ENCODE measurements at places on chromosomes 13 and 19.

DNA sequence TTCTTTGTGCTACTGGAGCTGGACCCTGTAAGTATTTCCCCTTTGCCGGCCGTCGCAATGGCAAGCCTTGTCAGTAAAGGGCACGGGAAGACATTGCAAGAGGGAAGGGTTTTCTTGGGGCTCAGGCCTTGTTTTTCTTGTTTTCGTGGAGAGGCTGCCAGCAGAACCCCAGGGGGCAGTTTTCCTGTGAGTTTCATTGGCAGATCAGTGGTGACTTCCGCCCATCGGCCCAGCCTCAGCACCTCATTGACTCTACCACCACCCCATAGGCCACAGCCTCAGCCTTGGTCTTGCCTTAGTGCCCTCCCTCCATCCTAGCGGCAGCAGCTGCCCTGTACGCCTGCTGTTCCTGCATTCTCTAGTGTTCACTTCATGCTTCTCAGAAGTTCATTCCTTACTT, 61.5 kb downstream of the GJA3 start:
- DNase-seq: no peak

DNA sequence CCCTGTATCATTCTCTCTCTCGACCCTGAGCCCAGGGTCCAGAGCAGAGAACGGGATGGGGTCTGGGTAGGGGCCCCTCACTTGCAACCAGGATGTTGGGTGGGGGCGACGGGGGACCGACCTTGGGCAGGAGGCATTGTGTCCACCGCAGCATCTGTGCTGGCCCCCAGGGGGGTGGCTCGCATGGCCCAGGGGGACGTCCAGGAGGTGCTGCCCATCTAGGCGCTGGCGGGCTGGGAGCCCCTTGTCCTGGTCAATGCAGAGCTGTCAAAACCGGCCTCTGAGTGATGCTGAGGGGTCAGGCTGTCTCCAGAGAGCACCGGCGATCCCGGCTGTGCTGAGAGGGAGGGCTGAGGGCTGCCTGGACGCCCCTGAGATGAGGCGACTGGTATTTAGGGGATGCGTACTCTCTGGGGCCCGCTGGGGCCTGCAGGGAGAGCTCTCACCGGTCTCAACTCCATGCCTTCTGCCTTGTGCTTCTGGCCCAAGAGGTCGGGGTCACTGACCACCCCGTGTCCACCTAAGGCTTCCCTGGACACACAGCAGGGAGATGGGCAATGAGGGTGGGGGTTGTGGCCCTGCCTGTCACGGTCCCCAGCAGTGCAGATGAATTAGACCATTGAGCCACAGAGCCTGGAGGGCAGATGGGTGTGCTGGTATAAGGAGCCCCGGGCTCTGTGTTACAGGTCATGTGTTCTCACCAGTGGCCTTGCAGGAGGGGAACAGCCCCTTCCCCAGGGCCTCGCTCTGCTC, 8.6 kb downstream of the RPS9 start:
- DNase-seq: no peak

- DNase-seq: no peak
These were observed 97.6 kb upstream of the SERP2 start for GRCh38 chr13:44276061-44276460.

DNA sequence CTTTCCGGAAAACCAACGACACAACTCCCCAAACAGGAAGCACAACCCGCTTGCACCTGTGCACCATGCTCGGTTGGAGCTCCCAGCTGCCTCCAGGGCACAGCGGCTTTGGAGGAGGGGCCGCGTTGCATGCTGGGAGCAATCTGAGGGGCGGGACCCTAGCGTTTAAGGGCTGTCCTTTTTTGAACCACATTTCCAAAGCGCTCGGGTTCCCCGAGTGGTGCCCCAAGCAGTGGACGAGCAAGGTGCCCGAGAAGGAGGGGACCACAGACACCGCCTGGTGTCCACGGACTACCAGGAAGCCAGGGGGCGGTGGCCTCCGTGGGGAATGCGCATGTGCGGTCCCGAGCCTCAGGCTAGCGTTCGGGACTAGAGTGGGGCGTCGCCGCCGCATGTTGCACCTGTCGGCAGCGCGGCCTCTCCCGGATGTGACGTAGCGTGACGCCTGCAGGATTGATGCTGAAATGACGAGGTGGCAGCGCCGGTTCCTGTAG, 11.9 kb upstream of the ZNF57 start:
- peak; percentile 8 for DNase-seq

- no peak for DNase-seq
These were observed 27.6 kb upstream of the ATXN8OS start for GRCh38 chr13:70080012-70080411.

GRCh38 chr19:3984584-3984907, 717 bp downstream of the EEF2 start:
- DNase-seq: no peak

GRCh38 chr19:47210689-47211316, 20.2 kb downstream of the BBC3 start:
- DNase-seq: peak; percentile 88

DNA sequence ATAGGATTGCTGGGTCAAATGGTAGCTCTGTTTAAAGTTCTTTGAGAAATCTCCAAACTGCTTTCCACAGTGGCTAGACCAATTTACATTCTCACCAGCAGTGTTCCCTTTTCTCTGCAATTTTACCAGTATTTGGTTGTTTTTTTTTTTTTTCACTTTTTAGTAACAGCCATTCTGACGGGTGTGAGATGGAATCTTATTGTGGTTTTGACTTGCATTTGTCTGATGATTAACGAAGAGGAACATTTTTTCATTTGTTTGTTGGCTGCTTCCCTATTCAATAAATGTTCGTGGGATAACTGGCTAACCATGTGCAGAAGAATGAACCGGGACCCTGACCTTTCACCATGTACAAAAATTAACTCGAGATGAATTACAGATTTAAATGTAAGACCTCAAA, 31.2 kb downstream of the CYP4F2 start:
- no peak for DNase-seq

- DNase-seq: no peak
These were observed 211.5 kb upstream of the KL start for GRCh38 chr13:32804673-32805230.

GRCh38 chr13:110841846-110842245, 73.0 kb downstream of the ANKRD10 start:
- DNase-seq: no peak

DNA sequence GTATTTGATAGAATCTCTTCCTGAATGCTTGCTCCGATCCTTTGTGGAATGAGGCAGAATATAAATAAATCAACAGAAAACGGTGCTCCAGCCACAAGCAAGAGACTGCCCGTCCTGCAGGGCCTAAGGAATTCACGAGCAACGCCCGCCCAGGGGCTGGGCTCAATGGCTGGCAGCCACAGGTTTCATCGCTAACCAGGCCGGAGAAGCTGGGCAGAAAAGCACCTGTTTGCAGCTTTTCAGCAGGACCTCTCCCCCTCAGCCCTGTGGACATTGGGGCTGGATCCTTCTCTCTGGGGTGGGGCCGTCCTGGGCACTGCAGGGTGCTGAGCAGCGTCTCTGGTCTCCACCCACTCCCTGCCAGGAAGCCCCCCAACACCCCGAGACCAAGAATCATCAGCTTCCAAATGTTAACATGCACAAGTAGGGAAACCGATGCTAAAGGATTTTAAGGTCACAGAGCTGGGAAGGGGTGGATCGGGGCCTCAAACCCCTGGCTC, 102.5 kb downstream of the GADD45B start:
- no peak for DNase-seq

- DNase-seq: no peak
These were observed 55.5 kb upstream of the KATNAL1 start for GRCh38 chr13:30362869-30363268.

GRCh38 chr19:5099701-5100221, 130.8 kb downstream of the KDM4B start:
- peak; percentile 79 for DNase-seq

GRCh38 chr13:107209824-107210722, 642.1 kb upstream of the ARGLU1 start:
- DNase-seq: no peak

GRCh38 chr13:54232700-54233099, 1204.1 kb downstream of the OLFM4 start:
- no peak for DNase-seq

DNA sequence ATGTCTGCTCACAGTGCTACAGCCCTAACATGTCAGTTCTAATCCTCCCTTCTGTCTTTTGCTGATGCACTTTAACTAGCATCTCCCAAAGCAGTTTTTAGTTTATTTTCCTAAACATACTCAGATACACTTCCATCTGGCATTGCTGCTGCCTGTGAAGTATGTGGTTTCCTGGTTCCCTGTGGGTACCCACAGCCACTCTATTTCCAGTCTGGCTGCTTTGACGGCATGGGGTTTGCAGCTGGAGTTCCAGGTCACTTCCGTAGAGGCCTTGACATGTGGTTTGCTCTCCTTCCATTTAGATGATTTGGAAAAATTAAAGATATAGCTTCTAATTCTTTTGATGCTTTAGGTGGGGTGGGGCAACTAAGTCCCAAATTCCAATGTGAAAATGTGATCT, 375.5 kb downstream of the PCDH20 start:
- DNase-seq: no peak

GRCh38 chr19:57850553-57851017, 926 bp downstream of the ZNF587 start:
- DNase-seq: no peak

DNA sequence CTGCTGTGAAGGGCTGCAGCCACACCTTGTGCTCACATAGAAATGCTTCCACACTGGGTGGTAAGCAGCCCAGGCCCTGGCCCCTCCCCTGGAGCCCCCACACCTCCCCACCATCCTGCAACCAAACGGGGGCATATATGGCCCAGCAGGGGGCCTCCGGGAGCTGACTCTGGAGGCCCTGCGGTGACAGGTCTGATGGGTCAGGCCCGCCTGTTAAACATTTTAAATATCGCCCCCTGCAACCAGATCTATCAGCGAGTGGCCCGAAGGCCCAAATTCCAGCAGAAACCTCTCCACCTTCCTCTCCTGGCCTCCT, 48.0 kb upstream of the KATNAL1 start:
- DNase-seq: peak; percentile 29

GRCh38 chr19:51513968-51514367, 12.4 kb upstream of the SIGLEC12 start:
- no peak for DNase-seq

- no peak for DNase-seq
These were observed 58.0 kb downstream of the TNFRSF19 start for GRCh38 chr13:23628250-23628649.

- DNase-seq: no peak
These were observed 47.9 kb downstream of the COL4A1 start for GRCh38 chr13:110258876-110259631.

GRCh38 chr19:29678484-29679106, 13.3 kb downstream of the PLEKHF1 start:
- DNase-seq: no peak

- no peak for DNase-seq
These were observed 201.0 kb downstream of the FGF9 start for GRCh38 chr13:21871919-21872318.

GRCh38 chr13:25095851-25096453, at the start of gene PABPC3:
PABPC3 (plus strand) TSS chr13:25096136; CDS start chr13:25096199, 63 bp downstream.
- DNase-seq: no peak

DNA sequence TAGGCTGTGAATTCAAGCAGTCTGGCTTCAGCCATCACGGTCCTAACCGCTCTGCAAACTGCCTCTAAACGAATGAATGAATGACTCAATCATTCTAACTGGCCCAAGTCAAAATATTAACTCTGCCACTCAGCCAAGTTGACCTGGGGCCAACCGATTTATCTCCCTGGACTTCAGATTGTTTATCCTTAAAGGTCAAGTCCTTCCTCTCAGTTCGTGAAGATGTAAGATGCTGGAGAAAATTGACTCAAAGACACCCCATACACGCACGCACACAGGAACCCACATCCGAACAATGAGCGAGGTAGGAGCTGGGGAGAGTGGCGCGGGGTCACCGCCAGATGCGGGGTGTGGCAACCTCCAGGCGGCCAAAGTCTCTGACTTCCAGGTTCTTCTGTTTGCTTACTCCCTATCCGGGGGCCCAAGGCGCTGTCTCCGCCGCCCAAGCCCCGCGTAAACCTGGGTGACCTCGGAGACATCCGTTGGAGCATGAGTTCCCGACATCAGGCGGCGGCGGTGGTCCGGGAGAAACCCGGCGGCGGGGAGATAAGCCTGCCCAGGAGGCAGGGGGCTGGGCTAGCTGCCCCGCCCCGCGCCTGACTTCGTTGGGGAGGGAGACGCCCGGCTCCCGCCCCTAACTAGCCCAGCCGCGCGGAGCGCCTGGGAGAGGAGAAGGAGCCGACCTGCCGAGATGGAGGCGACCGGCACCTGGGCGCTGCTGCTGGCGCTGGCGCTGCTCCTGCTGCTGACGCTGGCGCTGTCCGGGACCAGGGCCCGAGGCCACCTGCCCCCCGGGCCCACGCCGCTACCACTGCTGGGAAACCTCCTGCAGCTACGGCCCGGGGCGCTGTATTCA, at the start of gene CYP2S1:
Gene CYP2S1 (plus strand): TSS at position 646 of the 856 bp plus-strand sequence. CDS start 46 bp downstream, at position 692.
- DNase-seq: peak; percentile 41

DNA sequence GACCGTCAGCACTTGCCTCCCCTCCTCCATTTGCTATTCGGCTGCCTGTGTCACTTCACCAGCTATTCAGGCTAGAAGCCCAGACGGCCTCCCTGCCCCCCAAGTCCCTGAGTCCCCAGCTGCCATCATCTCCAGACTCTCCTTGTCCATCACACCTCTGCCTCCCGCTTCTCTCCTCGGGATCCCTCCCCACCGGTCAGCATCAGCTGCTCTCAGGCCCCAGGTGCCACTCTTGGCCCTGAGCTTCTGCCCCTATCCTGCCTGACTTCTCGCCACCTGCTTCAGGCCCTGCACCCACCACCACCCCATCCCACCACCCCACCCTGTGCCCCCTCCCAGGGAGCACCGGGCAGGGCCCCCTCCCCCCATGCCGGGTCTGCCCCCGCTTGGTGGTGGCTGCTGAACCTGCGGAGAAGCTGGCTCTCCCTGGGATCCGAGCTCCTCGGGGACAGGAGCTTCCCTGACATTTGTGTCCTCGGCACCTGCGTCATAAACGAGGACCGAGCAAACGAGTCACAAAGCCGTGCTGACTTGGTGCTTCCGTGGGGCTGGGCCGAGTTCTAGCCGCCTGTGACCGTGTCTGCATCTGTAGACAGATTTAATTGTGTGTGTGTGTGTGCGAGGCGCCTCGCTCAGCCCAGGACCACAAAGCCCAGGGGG, 70.3 kb upstream of the MCF2L start:
- DNase-seq: no peak

- no peak for DNase-seq
These were observed at the start of gene NCAN for GRCh38 chr19:19211499-19212420. NCAN (plus strand) TSS chr19:19211958; CDS start chr19:19216954, 4,996 bp downstream.

- DNase-seq: no peak
These were observed 329.0 kb downstream of the OLFM4 start for GRCh38 chr13:53357582-53357981.

- DNase-seq: no peak
These were observed 59.4 kb downstream of the ZAR1L start for GRCh38 chr13:32255724-32256109.

DNA sequence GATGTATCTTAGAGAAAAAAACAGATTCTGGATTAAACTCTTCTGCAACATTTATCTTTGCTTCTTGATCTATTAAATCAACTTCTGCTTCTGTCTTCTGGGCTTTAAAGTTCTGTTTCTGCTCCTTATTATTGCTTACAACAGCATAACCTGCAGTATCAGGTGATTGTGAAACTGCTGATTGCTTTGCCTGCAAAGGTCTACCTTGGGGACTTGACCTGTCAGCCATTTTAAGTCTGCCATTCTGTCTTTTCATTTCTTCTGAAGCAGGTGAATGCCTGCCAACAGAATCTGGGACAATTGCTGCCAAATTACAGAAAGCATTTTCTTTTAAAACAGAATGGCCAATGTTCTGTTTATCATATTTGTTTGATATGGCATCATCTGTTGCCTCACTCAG, 31.1 kb downstream of the TEX30 start:
- no peak for DNase-seq
